AML-193 (cell line): ENCODE measurements at places on chromosomes 6 and 20.

GRCh38 chr20:33158637-33159385 is 9.1 kb upstream of the BPIFA2 start:
- DNase-seq = no peak

DNA sequence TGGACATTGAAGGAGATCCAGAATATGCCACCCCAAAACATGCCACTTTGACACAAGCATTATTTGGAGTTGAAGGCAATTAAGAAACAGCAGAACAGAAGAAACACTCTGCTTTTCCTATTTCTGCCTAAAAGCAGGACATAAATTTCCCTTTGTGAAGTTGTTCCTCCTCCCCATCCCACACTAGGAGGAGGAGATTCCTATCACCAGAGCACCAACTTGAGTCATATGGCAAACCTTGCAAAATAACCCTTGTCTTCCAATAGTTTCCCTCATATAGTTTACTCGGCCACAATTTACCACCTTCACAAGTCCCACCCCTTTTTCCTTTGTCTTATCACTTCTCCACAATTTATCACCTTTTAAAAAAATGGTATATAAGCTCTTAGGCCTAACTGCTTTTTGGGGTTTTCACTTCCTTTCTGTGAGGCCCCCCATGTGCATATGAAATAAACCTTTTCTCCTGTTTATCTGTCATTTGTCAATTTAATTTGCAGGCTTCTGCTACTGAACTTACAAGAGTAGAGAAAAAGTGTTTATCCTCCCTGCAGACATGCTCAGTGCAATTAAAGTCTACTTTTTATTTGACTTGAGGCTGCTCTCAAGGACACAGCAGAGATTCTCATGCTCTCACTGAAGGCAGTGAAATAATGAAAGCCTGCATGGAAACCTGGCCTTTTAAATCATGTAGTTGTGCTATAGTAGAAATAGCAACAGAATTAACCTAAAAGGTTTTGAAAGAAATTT is 2.8 kb upstream of the RAB23 start:
- no peak for DNase-seq

- no peak for DNase-seq
These were observed 169.3 kb downstream of the CD83 start for GRCh38 chr6:14286634-14287428.

DNA sequence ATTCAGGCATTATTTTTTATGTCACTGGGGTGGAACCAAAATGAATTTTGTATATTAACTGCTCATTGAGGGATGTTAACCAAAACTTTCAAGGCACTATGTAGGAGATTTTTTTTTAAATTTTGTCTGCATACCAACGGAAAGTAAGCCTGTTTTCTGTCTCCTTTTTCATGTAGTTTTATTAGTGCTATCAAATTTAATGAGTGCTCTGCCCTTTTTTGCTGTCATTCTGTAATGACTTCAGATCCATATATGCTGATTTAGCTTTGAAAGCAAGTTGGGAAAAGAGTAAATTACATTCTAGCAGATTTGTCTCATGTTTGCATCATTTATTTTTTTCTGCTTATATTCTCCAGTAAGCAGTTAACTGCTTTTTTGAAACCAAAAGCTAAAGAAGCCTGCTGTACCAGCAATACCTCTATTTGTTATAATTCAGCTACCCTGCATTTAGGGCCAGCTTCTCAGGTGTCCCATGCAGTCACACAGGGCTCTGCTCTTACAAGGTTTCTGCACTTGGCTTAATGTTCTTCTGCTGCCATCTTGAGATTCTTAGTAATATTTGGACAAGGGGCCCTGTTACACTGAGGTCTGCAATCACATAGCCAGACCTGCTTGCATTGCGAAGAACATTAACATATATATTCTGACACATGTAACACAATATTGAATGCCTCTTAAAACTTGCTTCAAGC is 429.0 kb downstream of the UTRN start:
- DNase-seq = no peak
